Smooth muscle cell of the pulmonary artery (primary cell): ENCODE measurements at places on chromosomes 6 and 20. TPM values are rescaled to one million over a fixed set of nuclear protein-coding genes. Genes with fewer than 3 reads are reported as not detected.

Gene DNAH8
- total RNA-seq, result under 0.01 TPM in 1 of 2 replicates, not detected in the other

Gene GRM4
- 0.10 and 0.13 TPM in 2 replicates for total RNA-seq

Gene TGM3
- total RNA-seq, result not detected in 2 replicates

Gene SYNDIG1
- 0.56 and 1.4 TPM in 2 replicates for total RNA-seq

Gene MSH5
- total RNA-seq, result 3.8 and 6.6 TPM in 2 replicates

Gene DNMT3B
- 1.7 and 2.2 TPM in 2 replicates for total RNA-seq

Gene SYNCRIP
- 59.2 and 61.3 TPM in 2 replicates for total RNA-seq

Gene TRPC4AP
- total RNA-seq, result 89.4 and 108 TPM in 2 replicates

Gene RHAG
- not detected in 2 replicates for total RNA-seq

Gene RTEL1
- total RNA-seq, result 11.9 and 22.5 TPM in 2 replicates

Gene NKAPL
- 0.96 and 1.7 TPM in 2 replicates for total RNA-seq

Gene FAM209B
- total RNA-seq, result not detected in 2 replicates

Gene C6orf120
- 45.2 and 47.6 TPM in 2 replicates for total RNA-seq

Gene TP53TG5
- 0.03 TPM in 1 of 2 replicates, not detected in the other for total RNA-seq

Gene CDH26
- 0.17 and 0.59 TPM in 2 replicates for total RNA-seq

Gene TCF21
- 0.50 and 3.5 TPM in 2 replicates for total RNA-seq

Gene SPATS1
- total RNA-seq, result not detected in 2 replicates

Gene MGME1
- 5.8 and 8.1 TPM in 2 replicates for total RNA-seq

Gene SLC17A3
- total RNA-seq, result not detected in 2 replicates

Gene PAX1
- total RNA-seq, result not detected in 2 replicates

Gene HLA-A
- total RNA-seq, result 456 and 579 TPM in 2 replicates

Gene BPHL
- total RNA-seq, result 8.2 and 18.9 TPM in 2 replicates

Gene GPR63
- total RNA-seq, result 0.20 and 0.52 TPM in 2 replicates

Gene GNAS-AS1
- total RNA-seq, result 0.72 and 1.2 TPM in 2 replicates

Gene GTSF1L
- not detected in 2 replicates for total RNA-seq

Gene SLC22A2
- 0.07 and 1.7 TPM in 2 replicates for total RNA-seq

Gene PNPLA1
- 0.03 and 0.07 TPM in 2 replicates for total RNA-seq

Gene TRIM38
- 7.5 and 10.2 TPM in 2 replicates for total RNA-seq

Gene BPIFB2
- not detected in 2 replicates for total RNA-seq

Gene STMND1
- not detected in 2 replicates for total RNA-seq

Gene ABRACL
- total RNA-seq, result 15.7 and 17.8 TPM in 2 replicates

Gene PRL
- not detected in 2 replicates for total RNA-seq

Gene KIF25
- 0.72 TPM in 1 of 2 replicates, not detected in the other for total RNA-seq

Gene GJA1
- 495 and 563 TPM in 2 replicates for total RNA-seq

Gene PHF3
- 54.2 and 61.8 TPM in 2 replicates for total RNA-seq

Gene ELOVL2
- total RNA-seq, result 0.46 and 0.85 TPM in 2 replicates

Gene RIPPLY2
- total RNA-seq, result not detected in 2 replicates

Gene BPI
- 0.13 and 0.30 TPM in 2 replicates for total RNA-seq

Gene SNPH
- 12.0 and 21.3 TPM in 2 replicates for total RNA-seq

Gene TSPO2
- total RNA-seq, result not detected in 2 replicates

Gene ALDH5A1
- 1.5 and 1.9 TPM in 2 replicates for total RNA-seq

Gene MYH7B
- total RNA-seq, result 0.13 and 0.20 TPM in 2 replicates

Gene KCNB1
- 0.07 TPM in 2 replicates for total RNA-seq

Gene MYLK2
- 0.07 and 0.10 TPM in 2 replicates for total RNA-seq

Gene OLIG3
- total RNA-seq, result not detected in 2 replicates

Gene ABHD16B
- not detected in 2 replicates for total RNA-seq

Gene ELOVL4
- total RNA-seq, result 5.4 and 7.0 TPM in 2 replicates
